ENCODE measurements at places on chromosomes 6 and 20. TPM values are rescaled to one million over a fixed set of nuclear protein-coding genes. Genes with fewer than 3 reads are reported as not detected.

Gene SSTR4
- total RNA-seq, result not detected

Gene CD24
- 12.3 TPM for total RNA-seq

Gene METTL24
- 0.85 TPM for total RNA-seq

Gene WFDC10B
- total RNA-seq, result not detected

Gene SLCO4A1
- total RNA-seq, result 0.56 TPM

Gene EPHA7
- 1.3 TPM for total RNA-seq

Gene BMP7
- total RNA-seq, result not detected

Gene PLCB4
- 7.1 TPM for total RNA-seq

Gene IGF2R
- total RNA-seq, result 131 TPM

Gene SAMD10
- total RNA-seq, result 0.38 TPM

Gene TMC2
- not detected for total RNA-seq

Gene SLC44A4
- not detected for total RNA-seq

Gene C4B
- total RNA-seq, result 1.9 TPM

Gene PRR18
- not detected for total RNA-seq

Gene C20orf144
- total RNA-seq, result 0.28 TPM

Gene SIRPD
- total RNA-seq, result not detected

Gene SLC4A11
- total RNA-seq, result 0.38 TPM

Gene SEMG1
- total RNA-seq, result not detected

Gene COL9A3
- 0.19 TPM for total RNA-seq

Gene SLC26A8
- total RNA-seq, result not detected

Gene LY6G5B
- 2.3 TPM for total RNA-seq

Gene RHAG
- total RNA-seq, result not detected

Gene TRAPPC3L
- under 0.01 TPM for total RNA-seq

Gene IL20RA
- total RNA-seq, result 0.28 TPM

Gene BCAS1
- total RNA-seq, result 0.19 TPM

Gene FAM184A
- 0.85 TPM for total RNA-seq

Gene CST2
- total RNA-seq, result 6.9 TPM

Gene NOX3
- total RNA-seq, result not detected

Gene NKX2-2
- total RNA-seq, result not detected

Gene LY86
- total RNA-seq, result not detected

Gene CALHM6
- 0.58 TPM for total RNA-seq

Gene SNAP91
- total RNA-seq, result not detected

Gene ENPP3
- under 0.01 TPM for total RNA-seq

Gene DUSP15
- total RNA-seq, result not detected

Gene PTPRT
- total RNA-seq, result not detected

Gene CLPSL2
- not detected for total RNA-seq

Gene FAM209B
- not detected for total RNA-seq

Data from regular cardiac myocyte (primary cell).